Stimulated activated CD4-positive, alpha-beta T cell treated with anti-CD3 and anti-CD28 coated beads, Interleukin-1b, Interleukin-23, amount 100 ng/mL, for 48 hours (primary cell): ENCODE measurements at places on chromosomes 5 and 9.

- DNase-seq: no peak
Observed at GRCh38 chr5:90071066-90071465, 338.5 kb downstream of the CETN3 start.

DNA sequence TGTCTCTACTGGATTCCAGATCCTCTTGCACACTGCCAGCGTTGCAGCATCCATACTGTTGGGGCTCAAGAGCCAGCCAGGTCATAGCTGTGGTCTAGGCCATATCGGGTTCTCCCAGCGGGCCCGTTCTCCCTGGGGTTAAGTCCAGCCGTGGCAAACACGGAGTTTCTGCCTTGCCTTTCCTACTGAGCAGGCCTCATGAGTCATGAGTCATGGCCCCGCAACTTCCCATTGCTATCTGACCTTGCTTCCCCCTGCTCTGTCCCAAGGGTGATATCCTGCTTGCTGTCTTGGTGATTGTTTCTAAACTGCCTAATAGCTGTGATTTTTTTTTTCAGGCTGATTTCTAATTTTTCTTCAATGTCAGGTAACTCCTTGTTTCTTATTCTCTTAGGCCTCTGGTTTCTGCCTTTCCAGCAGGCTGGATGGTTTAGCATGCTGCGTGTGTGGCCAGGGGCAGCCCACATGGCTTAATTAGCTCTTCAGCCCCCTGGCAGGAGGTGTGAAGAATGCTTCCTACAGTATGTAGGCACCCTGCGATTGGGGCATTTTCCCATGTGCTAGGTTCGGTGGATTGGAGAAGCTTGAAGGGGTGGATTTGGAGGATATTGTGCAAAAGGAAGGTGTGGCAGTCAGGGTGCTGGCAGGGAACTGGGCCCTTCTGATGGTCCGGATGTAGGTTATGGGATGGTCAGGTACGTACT, 18.7 kb downstream of the DAPK1 start:
- no peak for DNase-seq

DNA sequence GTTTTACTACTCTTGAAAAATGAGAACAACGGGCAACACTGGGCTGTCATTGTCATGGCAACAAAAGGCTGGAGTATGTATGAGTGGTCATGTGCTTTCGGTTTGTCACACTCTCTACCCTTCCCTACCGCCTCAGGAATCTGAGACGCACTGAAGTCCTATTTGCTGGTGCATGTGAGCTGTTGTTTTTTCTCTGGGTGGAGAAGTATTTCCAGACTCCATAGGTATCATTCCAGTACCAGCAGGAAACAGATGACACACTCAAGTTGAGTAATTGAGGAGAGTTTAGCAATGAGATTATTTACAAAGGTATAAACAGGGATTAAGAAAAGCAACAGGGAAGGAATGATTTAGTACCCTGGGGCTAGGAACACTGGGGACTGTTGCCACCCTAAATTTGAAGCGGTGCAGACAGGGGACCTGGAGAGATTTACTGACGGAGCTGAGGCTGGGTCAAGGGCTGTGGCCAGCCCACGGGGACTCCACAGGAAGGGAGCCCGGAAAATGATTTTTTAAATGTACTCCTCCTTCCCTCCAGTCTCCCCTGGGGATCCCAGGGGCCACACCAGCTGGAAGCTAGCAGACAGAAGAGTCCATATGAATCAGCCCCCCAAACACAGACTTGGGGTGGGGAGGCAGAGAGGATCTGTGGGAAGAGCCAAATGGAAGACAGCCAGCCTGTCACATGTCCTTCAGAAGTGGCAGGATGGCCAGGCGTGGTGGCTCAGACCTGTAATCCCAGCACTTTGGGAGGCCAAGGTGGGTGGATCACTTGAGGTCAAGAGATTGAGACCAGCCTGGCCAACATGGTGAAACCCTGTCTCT, 13.2 kb upstream of the ZBTB43 start:
- no peak for DNase-seq

- DNase-seq: no peak
Observed at GRCh38 chr9:114069476-114070187, 8.5 kb downstream of the AMBP start.

DNA sequence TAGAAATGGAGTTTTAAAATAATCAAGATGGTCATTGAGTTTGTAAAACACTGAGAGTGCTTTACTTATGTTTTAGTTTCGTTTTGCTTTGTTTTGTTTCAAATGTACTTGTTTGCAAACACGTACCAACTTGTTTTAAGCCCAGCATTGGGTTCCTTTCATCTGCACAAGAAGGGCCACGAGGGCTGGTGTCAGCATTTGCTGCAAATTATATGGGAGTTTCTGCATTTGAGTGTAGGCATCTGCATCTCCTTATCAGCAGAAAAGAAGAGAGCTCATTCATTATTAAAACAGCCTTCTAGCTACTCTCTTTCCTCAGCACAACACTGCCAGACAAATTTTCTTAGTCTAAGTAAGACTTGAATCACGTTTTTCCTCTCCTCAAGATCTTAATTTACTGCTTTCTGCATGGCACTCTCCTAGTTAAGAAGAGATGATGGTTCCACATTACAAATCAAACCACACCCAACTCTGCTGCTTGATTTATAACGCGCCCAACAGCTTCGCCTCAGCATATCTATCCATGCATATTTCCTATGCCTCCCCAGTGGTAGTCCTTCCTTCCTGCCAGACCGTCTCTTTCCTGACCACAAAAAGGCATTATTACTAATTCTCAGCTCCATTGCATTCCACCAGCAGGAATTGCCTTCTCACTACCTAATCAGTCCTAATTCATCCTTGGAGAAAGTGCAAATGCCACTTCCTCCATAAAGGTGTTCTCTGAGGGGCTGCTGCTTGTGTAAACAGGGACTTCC, 95.2 kb upstream of the CAST start:
- no peak for DNase-seq

- no peak for DNase-seq
Observed at GRCh38 chr9:133002147-133003070, 23.9 kb downstream of the GFI1B start.

GRCh38 chr5:102910240-102911226, 155.4 kb downstream of the PAM start:
- no peak for DNase-seq

DNA sequence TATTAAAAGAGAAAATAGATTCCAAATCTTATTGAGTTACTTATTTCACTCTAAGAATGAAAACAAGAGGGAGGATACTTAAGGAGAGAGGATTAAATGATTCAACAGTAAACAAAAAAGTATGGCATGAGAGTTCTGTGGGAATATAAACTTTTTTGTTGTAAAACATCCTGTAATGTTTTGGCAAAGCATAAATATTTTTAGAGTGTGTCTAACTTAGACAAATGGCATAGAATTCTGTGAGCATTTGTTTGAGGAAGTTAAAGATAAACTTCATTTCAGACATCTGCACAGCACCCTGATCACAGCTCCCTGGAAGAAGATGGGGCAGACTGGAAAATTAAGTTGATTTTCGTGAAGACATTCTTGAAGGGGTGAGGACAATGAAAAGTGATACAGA, 246.8 kb upstream of the HAPLN1 start:
- no peak for DNase-seq

GRCh38 chr5:42855811-42856210, 44.1 kb upstream of the SELENOP start:
- no peak for DNase-seq

GRCh38 chr5:93349613-93350012, 231.4 kb downstream of the NR2F1-AS1 start:
- DNase-seq: no peak

- DNase-seq: no peak
Observed at GRCh38 chr9:127248241-127248640, 16.3 kb upstream of the GARNL3 start.
